Calu3 (cell line): ENCODE measurements at places on chromosomes 4 and X. TPM values are rescaled to one million over a fixed set of nuclear protein-coding genes. Genes with fewer than 3 reads are reported as not detected.

DNA sequence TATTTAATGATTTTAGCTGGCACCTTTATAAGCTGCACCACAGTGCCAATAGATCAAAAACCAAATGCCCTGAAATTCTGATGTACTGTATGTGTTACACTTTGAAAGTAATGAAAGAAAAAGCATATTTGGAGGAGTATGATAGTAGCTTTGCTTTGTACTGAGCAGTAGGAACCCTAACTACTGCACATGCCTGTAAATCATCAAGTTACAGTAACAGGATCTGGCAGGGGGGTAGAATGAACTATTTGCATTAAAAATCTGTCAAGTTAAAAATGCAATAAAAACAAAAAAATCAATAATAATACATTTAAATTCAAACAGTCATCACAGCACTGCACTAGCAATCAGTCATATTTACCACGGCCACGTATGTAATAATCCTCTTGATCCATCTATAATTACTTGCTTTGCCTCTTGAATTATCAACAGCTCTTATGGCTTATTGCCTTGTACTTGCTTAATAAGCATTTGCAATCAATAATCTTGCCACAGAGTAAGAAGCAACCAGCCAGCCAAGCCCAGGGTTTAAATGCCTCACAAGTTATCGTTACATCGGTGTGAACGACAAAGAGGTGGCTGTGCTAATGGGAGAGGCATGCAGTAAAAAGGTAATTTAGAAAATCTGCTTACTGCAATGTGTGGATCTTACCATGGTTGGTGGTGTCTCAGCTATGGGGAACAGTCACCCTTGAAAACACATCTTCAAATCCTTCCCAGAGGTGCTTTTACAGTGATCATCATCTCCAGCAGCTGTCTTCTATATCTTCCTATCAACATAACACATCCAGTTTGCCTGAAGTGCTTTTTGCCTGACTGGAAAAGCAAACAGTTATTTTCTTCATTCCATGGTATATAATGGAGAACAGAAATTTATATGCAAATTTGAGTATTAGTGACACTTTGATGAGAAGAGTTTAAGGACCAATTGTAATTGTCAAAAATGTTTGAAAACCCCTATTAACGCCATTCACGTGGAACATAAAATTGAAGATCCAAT is 1812.1 kb upstream of the ADGRL3 start:
- no peak for DNase-seq

DNA sequence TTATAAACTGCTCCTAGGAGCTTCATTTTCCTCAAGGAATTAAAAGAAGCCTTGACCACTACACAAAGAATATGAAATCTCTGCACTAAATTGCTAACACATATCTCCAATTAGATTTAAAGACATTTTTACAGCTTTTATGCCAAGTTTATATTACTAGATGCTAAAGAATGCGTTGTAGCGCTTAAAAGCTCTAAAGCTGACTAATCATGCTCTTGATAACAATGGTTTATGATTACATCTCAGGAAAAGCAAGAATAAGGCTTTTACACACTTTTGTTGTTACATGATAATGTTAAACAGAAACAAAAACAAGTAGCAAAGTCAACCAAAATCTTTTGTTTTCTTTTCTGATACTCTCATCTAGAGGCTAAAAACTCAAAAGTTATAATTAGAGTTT is 44.7 kb downstream of the SLC10A7 start:
- no peak for DNase-seq

GRCh38 chr4:33628296-33628695 is 2616.0 kb downstream of the ARAP2 start:
- DNase-seq, result no peak

GRCh38 chrX:118423558-118423957 is 72.1 kb upstream of the DOCK11 start:
- no peak for DNase-seq

- DNase-seq, result no peak
Measured at GRCh38 chrX:135328421-135329005, 19.2 kb downstream of the ETDC start.

GRCh38 chrX:51608126-51608525 is 10.6 kb downstream of the CENPVL3 start:
- DNase-seq, result no peak

The PPA2 gene
- 83.6 and 86.6 TPM in 2 replicates for total RNA-seq

DNA sequence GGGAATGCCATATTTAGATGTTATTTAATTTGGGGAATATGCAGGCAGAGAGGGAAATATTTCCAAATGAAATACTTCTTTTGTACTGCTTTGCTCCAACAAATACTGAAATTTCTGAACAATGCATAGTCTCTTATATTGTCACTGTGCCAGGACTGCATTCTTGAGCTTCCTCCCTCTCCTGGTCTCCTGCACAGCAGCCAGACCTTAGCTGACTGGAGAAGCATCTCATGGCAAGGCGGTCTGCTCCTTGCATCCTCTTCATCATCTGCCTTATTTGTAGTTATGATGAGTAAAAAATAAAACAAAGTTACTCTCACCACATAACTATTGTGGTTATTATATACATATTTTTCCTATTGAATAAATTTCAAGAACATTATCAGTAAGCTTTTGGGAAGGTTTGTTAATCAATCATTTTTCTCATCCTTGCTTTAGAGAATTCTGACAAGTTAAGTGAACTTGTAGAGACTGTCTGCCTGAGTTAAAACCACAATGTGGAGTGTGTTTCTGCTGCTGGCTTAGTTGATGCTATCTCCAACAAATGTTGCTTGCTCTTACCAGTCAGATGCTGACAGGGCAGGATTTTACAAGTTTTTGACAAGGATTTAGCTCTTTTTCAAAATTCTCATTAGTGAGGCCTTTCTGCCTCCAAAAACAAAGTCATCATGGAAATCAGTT is 153.6 kb downstream of the SOWAHB start:
- no peak for DNase-seq

The CD38 gene
- 3.4 and 9.4 TPM in 2 replicates for total RNA-seq

The GABRA4 gene
- not detected in 2 replicates for total RNA-seq

- no peak for DNase-seq
Measured at GRCh38 chrX:84469226-84469625, 33.0 kb downstream of the HDX start.

DNA sequence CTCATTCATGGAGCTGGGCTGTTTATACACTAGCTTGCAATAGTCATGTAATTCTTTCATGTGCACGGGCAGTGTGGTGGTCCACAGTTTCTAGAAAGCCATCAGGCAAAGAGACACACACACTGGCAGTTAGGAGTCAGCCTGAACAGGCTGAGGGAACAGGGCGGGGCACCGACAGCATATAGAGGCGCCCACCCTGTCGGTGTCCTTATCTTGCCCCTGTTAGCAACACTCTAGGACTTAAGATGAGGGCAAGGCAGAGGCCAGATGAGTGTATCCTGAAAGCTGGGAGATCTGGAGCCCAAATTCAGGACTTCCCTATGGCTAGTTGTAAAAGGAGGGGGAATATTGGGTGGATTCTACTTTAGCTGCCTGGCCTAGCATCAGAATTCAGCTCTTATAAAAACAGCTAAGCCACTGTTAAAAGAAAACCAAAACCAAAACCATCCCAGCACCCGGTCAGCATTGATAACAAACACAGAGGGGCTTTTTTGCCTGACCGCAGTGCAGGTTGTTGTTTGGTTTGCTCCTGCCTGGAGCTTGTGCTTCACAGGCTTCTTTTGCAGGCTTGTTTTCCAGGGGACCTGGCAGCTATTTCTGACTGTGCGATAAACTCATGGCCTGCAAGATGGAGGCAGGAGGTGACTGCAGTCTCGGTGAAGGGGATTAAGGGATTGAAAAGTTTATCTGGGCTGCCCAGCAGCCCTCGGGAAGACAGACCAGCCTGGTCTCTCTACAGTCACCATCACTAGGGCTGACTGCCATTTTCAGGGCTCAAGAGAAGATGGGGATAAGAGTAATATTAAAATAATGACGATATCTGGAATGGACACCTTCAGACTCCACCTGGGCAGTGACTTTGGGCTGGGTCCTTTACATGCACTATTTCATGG is 638.9 kb downstream of the MID1IP1 start:
- DNase-seq, result no peak

GRCh38 chr4:182875453-182876405 is 41.5 kb downstream of the DCTD start:
- no peak for DNase-seq

The VEGFD gene
- 0.97 and 1.6 TPM in 2 replicates for total RNA-seq

DNA sequence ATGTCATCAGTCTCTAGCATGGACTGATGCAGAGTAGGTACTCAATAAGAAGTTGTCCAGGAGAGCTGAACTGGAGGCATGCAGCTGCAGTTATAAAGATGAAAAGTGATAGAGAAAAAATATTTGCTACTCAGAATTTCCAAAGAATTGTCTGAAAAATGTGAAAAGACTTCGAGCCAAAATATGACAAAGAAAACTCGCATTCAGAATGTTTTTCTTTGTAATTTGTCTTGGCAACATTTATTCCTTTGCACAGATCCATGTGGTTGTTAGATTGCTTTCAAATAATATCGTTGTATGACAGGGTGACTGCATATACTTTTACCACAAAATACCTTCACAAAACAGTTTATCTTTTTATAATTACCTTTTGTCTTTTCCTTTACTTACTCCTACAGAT is 128.0 kb upstream of the SLC4A4 start:
- no peak for DNase-seq

- DNase-seq, result no peak
Measured at GRCh38 chrX:17294561-17294960, 80.4 kb upstream of the NHS start.

GRCh38 chr4:182142176-182143085 is 100.8 kb upstream of the TENM3 start:
- DNase-seq, result no peak

The TMSB15C gene
- 4.0 and 4.7 TPM in 2 replicates for total RNA-seq

The SPACA5 gene
- total RNA-seq, result not detected in 2 replicates

DNA sequence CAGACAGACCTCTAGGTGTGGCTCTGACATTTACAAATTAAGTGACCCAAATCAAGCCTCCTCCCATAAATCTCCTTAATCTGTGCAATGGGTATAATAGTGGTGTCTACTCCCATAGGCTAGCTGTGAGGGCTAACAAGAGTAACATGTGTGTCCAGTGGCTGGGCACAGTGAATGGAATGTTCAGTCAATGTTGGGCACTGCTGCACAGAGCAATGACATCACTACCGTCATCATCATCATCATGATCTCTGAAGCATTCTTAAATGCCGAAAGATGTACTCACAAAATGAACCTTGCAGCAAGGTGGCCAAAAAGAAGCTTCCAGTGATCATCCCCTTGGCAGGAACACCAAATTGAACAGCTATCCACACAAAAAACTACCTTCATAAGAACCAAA is 43.5 kb downstream of the CHRNA9 start:
- no peak for DNase-seq

The SUPT20HL2 gene
- not detected in 2 replicates for total RNA-seq

DNA sequence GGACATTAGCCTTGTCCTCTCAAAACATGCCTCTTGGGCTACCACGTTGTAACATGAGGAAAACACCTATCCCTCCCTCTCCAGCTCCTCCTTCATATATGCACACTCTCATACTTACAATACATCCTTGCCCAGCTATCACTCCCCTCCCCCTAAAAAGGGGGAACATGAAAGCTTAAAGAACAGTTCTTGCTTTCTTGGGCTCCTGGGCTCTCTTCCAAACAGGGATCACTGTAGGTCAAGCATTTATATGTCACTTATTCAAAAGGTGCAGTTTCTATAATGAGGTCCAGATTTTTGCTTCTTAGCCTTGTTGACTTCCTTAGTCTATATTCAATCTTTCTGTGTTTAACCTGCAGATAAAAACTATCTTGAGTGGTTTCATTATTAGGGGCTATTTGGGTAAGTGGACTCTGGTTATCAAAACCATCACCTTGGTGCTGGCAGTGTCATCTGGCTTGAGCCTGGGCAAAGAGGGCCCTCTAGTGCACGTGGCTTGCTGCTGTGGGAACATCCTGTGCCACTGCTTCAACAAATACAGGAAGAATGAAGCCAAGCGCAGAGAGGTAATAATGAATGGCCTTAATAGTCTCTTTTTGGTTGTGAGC is 119.4 kb downstream of the AKAP4 start:
- peak; percentile 54 for DNase-seq

The SOWAHD gene
- total RNA-seq, result not detected in 2 replicates

The MGST2 gene
- total RNA-seq, result 31.9 and 33.7 TPM in 2 replicates

DNA sequence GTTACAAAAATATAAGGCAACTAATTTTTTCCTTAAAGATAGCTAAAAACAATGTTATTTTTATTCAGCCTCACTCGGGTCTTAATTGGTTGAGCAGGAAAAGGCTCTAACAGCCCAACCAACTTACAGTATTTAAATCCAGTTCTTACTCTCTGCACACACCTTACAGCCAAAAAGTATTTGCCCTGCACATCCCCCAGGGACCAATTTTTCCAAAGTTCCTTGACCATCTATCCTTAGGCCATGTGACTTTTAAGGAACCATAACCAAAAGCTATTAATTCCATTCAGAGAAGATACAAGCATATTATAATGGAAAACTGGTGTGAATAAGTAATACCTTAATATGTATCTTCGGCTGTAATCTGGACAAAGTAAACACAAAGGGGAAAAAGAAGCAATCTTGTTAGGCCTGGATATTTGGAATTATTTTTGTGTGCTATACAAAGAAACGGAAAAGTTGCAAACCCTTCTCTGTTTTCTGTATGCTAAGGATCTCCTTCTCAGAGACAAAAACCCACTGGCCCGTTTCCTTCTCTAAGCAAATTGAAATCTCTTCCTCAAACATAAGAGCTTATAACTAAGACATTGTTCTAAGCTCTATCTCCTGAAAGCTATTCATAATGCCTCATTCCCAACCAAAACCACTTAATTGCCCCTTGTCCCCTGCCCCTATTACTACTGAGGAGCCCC is 1.0 kb upstream of the THAP9 start:
- no peak for DNase-seq

DNA sequence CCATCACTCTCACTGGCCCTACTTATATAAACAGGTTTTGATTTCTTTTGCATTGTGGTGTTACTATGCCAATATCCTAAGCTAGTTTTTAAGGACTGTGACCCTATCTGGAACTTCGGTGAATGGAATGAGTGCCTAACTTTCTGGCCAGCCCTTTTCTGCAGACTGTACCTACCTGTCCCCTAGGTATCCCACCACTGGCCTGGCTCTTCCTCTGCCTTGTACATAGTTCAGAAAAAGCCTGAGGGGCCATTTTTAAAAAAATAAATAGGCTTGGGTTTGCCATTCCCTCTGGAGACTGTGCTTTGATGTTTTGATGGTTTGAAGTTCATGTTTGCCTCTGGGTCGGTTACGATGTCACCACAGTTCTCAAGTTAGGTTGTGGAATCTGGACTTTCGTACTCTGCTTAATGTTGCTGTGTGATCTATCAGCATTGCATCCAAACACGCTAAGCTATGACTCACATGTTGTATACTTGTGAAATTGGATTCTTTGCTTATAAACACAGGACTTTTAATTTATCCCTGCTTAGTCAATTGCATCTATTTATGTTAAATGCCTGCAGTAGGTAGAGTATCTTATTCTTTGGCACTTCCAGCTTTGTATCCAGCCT is 182.0 kb downstream of the ANKRD50 start:
- no peak for DNase-seq

The NPFFR2 gene
- 0.78 and 1.3 TPM in 2 replicates for total RNA-seq

- no peak for DNase-seq
Measured at GRCh38 chr4:57117491-57117890, 7.3 kb upstream of the IGFBP7 start.

The CYBB gene
- total RNA-seq, result 1.8 and 2.1 TPM in 2 replicates

The RPL36A gene
- total RNA-seq, result 238 and 239 TPM in 2 replicates
